ENCODE measurements at places on chromosomes 2 and 18. TPM values are rescaled to one million over a fixed set of nuclear protein-coding genes. Genes with fewer than 3 reads are reported as not detected.

DNA sequence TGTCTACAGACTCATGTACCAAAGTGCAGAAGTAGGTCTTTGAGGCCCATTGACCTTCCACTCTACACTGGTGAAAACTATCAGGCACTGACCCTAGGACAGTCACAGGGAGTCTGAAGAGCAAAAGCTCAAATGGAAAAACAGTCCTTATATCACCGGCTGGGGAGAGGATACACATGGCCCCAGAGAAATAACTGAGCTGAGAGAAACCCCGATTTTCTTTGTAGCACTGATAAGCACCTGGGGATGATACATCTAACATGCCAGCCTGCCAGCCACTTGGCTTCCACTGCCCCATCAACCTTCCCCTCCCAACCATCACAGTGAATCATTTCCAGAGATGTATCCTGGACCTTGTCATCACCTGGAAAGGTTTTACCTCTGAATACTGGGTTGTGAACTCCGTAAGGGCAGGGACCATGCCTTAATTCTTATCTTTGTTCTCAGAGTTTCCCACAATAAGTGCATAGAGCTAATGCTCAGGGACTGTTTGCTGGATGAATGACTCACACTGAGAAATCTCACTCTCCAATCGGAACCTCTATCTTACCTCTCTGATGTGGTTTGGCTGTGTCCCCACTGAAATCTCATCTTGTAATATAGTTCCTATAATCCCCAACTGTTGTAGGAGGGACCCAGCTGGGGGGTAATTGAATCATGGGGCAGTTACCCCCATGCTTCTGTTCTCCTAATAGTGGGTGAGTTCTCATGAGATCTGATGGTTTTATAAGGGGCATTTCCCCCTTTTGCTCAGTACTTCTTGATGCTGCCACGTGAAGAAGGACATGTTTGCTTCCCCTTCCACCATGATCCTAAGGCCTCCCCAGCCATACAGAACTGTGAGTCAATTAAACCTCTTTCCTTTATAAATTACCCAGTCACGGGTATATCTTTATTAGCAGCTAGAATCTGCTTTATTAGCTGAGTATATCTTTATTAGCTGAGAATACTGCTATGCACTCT, 37.1 kb downstream of the EVA1A start:
- no peak for DNase-seq

The C2orf72 gene
- 44.5 TPM for total RNA-seq

DNA sequence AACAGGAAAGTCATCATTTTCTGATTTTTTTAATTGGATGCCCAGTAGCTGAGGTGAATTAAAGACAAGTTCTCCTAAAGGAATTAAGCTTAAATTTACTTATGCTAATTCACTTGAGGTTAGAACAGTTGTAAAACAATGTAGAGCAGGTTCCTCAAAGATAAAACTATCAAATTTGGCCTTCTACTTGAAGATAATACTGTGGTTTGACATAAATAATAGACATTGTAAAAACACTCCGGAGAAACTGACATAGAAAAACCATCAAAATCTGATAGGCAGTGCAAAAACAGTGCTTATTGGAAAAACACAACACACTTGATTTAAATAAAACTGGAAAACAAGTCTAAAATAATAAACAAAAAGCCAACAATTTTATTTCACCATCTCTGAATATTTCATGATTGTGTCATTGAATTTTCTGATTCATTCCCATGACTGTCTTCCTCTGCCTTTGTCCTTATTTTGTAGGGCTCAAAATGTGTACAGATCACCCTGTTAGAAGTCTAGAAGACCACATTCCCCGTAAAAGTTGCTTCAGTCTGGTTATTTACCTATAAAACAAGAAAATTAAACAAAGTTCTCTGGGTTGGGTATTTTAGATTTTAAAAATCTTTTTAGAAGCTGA, 28.3 kb upstream of the SLC40A1 start:
- DNase-seq: no peak

The GPR17 gene
- 0.20 TPM for total RNA-seq

The ESPNL gene
- total RNA-seq: 0.08 TPM

- DNase-seq: no peak
Measured at GRCh38 chr18:34358923-34359322, 134.2 kb upstream of the NOL4 start.

- DNase-seq: no peak
Measured at GRCh38 chr2:225765820-225766219, 366.3 kb downstream of the NYAP2 start.

The SEC11C gene
- total RNA-seq: 88.2 TPM

The DSEL gene
- 0.72 TPM for total RNA-seq

DNA sequence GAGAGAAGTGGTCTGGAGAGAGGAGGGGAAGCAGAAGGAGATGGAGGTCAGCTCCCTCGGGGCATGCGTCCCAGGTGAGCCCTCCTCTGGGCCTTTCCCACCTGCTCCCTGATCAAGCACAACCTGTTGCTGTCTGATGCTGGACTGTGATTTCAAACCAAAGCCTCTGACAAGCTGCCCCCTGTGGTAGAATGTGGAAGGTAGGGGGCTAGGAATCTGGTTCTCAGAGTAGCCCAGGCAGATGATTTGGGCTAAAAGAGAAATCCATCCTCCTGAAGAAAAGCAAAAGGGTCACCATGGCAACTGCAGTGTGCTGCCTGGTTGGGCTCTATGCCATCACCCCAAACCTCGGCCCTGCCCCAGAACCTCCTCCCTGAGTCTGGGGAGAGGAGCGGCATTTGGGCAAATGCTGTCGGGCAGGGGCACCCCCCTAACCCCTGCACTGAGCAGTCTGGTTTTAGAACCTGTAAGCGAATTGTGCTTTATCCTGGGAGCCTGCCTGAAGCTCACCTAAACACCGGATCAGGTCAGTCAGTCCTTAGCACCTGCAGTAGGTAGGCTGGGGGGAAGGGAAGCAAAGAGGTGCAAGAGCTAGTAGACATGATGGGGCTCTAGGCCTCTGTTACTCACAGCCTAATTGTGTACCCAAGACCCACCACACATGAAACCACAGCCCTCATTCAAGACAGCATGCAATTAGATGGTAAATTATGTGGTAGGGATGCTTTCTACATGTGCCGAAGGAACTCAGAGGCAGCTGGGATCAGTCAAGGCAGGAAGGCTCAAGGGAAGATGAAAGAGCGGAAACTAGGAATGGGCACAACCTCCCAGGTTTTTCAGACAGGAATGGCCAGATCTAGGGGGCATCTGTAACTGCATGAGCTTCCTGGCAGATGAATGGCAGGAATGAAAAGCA, 83.5 kb downstream of the DNMT3A start:
- no peak for DNase-seq

GRCh38 chr2:86274918-86275275, 62.5 kb downstream of the REEP1 start:
- DNase-seq: peak; percentile 89

GRCh38 chr2:219282943-219283581, 3.9 kb downstream of the DNAJB2 start:
- no peak for DNase-seq

The TMEM247 gene
- not detected for total RNA-seq

DNA sequence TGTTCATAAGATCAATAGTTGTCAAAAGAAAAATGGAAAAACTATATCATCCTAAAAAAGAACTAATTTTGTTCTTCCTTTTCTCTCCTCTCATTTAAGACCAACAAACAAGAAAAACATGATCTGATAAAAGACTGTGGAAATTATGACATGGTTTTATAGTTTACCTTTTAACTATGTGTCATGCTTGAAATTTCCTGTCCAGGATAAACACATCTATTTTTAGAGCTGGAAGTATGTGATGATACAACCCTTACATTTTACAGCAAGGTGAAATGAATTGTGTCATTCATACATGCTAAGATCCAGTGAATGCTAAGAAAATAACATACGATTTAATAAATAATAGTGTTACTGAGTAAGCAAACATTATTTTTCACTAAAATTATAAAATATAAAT, 89.9 kb downstream of the GULP1 start:
- DNase-seq: no peak
